ENCODE measurements at places on chromosomes 3 and 15.

- DNase-seq = no peak
Observed at GRCh38 chr3:72376956-72377710, 471.1 kb downstream of the SHQ1 start.

DNA sequence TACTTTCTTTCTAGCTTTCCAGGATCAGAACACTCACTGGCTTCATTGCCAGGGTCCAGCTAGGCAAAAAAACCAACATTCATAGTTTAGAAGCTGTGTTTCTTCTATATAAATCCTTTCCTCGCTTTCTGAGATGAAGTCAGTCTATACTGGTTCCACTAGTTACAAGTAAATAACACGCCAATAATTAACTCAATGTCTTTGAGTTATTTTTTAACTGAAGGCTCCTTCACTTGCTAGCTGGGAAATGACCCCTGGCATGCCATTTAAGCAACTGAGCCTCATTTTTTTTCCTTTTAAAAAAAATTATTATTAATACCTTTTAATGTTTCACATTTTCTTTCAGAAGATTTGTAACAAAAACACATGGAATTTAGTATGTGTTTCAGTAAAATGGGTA, 2.1 kb upstream of the CCDC174 start:
- DNase-seq = no peak

- DNase-seq = no peak
Observed at GRCh38 chr15:69530991-69531664, 78.5 kb downstream of the RPLP1 start.

DNA sequence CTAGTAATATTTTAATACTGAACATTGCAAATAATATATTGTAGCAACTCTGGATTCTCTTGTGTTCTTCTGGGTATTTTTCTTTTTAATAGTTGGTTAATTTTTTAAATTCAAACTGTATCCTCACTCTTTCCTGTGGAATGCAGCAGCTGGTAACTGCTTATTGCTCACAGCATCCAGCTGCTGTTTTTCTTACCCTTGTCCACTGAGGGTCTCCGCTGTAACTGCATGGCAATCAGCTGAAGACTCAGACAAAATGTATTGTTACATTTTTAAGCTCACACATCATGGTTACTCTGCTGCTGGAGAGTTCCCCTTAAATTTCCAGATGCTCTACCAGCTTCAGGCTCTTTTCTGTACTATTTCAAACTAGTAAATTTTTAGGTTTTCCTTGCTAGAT, 227.6 kb downstream of the MBNL1 start:
- no peak for DNase-seq

DNA sequence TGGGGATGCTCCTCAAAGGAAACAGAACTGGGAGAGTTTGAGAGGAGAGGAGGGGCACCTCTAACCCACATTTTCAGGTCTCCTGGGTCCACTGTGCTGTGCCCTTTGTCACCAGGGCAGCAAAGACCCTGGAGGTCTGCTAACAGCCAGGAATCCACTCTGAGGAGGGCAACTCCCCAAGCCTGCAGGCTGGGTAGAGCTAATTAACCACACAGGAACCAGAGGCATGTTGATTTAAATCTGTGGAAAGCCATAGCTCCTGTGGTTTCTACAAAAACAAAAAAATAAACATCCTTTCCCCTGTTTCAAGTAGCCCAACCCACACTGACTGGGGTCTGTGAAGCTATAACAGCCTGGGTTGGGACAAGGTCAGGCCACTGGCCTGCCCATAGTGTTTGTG, 2.2 kb upstream of the BSN start:
- DNase-seq = no peak

GRCh38 chr3:197450810-197451209, 105.0 kb downstream of the BDH1 start:
- DNase-seq = no peak
